ENCODE measurements at places on chromosomes 4 and X.

DNA sequence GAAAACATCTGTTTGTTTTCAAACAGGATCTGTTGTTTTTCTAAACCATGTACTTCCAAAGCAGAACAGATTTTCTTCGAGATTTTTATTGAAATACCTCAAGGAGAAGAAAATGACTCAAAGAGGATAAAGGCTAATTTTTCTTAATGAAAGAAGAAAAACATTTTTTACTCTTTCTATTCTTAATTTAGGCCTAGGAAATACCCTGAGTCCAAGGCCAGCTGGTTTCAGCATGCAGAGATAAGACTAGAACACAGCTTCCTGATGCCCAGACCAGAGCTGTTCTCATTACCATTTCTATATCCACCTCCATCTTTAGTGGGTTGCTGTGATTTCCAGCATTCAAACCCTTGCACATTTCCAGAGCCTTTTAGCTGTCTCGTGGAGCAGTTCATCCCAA lies 18.3 kb downstream of the GAB1 start:
- DNase-seq, result no peak

DNA sequence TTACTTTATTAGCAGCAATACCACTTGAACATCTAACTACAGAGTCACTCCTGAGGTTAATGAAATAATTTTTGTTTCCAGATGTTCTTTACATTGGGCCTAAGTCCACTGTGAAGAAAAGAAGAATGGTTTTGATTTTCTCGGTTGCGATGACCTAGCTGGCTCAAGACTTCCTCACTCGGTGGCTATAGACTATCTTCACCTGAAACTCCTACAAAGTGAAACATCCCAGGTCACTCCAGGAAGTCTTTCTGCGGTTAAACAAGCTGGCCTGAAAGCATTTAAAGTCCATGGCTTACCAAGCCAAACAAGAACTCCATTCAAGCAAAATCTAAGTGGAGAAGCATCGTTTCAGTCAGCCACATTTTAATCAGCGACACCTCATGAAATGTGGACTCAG lies 13.7 kb upstream of the SORBS2 start:
- DNase-seq, result no peak

DNA sequence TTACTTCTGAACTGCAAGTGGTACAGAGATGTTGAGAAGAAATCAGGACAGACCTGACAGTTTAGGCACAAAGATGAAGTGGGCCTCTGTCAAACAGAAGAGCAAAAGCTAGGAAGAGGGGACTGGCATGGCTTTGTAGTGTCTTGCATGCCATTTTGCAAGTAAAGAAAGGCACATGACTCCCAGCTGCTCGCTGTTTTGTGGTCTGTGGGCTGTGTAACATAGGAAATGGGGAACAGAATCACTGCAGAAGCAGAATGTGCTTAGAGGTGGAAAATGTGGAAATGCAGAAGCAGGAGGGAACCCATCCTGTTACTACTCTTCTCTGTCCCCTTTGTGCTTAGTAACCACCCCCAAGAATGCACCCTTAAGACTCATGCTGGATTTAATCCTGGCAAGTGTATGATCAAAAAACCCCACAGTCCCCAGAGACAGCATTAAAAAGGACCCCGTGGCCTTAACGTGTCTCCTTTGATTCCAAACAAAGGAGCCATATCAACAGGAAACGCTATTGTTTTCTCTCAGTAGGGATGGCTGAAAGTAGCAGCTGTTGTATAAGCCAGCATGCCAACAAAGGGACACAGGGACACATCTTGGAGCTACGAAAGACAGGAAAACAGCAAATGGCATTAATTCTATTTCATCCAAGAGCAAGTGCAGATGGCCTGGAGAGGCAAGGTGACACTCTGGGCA lies 177.6 kb upstream of the GLRA2 start:
- no peak for DNase-seq

DNA sequence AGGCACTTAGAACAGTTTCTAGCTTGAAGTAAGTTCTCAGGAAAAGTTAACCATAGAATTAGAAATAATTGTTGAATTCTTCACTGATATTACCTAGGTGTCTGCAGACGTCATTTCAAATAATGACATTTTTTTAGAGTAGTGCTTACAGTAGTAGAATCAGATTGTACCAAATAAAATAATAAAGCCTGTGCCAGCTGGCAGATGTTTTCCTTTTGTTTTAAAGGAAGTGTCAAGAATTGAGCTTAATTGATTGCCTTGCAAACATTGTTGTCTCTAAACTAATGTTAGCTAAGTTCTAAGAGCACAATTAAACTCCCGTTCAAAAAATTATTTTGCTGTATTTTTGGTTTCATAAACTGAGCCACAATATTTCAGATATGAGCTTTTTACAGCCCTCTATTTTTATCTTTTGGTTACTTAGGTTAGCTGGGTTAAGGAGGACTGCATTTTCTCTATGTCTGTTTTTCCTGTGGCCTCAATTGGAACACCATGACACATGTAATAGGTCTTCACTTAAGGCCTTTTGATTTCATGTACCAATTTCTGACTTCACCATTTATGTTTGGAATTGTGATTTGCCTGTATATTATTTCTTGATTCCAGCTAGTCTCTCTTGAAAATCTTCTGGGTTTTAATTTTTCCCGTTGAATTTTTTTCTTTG lies 64.2 kb downstream of the DCUN1D4 start:
- DNase-seq, result no peak

All from NCI-H2107 (cell line).